ENCODE measurements at places on chromosomes 12 and 14.
A peak's percentile ranks its signal among the peaks of the same experiment; 100 is the strongest.

- DNase-seq, result peak; percentile 60
Observed at GRCh38 chr12:130916241-130916911, 37.3 kb upstream of the ADGRD1 start.

DNA sequence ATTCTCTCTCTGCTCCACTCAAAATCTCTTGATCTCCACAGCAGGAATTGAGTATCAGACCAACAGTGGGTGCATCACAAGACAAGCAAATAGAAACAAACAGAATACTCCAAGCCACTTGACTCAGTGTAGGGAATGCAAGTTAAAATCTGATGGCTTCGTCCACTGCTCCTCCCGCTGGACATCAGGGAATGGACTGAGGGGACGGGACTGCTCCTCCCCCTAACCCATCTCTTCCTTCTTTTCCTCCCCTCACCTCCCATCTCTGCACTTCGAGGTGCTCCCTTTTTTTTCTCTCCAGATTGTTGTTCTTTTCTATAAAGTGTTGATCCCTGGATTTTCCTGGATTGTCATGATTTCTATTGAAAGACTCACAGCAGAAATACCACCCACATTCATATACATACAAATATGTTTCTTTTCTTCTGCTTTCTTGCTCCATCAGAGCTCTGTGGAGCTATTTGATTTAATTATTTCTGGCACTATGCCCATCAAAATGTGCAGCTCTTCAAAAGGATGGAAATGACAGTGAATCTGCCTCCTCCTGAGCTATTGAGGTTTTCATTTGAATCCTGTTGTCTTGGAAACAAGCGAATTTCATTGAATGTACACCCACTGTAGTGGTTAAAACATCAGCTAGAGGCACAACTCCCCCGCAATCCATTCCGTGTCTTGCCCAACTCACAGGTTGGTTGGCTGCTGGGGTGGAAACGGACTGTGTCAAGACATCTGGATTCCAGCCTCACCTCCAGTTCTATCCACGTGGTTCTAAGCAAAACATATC lies 199.7 kb downstream of the SPTSSA start:
- no peak for DNase-seq

DNA sequence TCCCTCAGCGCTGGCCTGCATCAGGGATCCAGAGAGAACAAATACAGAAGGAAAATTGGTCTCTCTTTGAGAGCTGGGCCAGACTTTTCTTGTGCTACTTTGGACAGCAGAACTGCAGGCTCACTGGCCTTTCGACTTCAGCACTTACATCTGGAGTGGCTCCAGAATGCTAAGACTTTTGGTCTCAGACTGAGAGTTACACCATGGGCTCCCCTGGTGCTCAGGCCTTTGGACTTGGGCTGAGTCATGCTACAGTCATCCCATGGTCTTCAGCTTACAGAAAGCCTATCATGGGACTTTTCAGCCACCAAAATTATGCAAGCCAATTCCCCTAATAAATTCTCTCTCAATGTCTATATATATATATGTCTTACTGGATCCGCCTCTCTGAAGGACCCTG lies 9.0 kb upstream of the CD163 start:
- peak; percentile 99 for DNase-seq

- DNase-seq, result no peak
Observed at GRCh38 chr14:88299865-88300530, 23.1 kb downstream of the KCNK10 start.

DNA sequence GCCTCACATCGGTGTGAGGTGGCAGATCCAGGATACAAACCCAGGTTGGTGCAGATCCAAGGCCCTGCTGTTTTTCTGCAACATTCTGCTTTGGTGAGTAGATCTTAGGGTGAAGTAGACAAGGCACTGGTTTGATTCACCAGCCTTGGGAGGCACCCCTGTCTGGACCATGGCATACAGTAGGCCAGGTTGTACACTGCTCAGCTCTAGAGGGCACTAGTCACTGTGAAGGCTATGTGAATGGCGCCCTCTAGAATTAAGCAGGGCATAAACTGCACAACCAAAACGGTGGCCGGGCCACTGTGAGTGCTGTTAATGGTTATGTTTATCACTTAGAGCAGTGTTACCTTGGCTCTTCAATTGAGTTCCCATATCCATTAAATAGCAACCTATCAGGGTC lies 280.6 kb upstream of the PWP1 start:
- peak; percentile 29 for DNase-seq

DNA sequence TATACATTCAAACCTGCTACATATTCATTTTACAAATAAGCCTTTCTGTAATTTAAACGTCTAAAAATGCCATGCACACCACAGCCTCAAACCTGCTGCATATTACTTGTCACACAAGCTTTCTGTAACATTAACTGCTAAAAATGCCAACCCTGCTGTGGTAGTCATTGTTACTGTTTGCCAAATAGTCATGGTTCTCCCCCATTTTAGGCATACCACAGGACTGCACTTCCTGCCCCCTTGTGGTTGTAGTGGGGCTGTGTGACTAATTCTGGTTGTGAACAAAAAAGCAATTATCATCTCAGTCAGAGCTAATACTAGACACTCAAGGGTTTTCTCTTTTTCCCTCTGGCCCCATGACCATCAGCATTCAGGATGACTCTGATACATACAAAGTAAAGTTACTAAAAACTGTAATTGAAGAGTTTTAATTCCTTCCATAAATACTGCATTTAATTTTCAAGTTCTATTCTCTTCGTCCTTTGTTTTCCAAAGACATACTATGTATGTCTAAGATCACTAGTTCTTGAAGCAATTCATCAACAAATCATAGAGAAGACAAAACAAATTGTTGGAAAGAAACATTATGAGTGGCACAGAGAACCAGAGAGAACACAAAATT lies 5.7 kb upstream of the SLC35F4 start:
- peak; percentile 82 for DNase-seq

DNA sequence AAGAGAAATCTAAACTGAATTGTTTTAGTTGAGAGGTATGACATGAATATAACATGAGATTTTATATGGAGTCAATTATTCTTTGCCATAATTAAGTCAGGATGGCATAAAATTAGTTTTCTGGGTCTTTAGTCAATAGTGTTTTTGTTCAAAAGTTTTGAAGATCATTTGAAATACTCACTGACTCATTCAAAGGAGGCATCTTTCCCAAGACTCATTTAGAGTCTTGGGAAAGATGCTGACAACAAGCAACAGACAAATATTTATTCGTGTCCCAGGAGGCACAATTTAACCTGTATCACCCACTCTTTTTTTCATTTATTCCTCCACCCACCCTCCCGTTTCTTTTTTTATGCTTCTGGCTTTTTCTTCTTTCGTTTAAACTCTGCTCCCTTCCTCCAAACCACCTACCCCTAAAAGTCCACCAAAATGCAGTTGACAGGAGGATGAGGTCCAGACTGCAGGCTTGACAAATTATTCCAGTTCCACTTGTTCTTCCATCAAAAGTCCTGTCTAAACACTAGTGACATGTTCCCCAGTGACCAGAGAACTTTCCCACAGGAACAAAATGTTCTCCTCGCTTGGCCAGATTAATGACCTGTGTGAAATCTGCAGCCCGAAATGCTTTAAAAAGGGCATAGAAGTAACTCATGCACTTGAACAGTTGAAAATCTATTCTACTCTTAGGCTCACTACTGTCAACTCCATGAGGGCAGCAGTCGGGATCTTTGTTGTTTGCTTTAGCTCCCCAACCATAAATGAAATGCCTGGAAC lies 43.3 kb upstream of the CSRP2 start:
- DNase-seq, result peak; percentile 33

- DNase-seq, result no peak
Observed at GRCh38 chr14:73780896-73781295, 66.7 kb upstream of the PNMA1 start.

- DNase-seq, result peak; percentile 79
Observed at GRCh38 chr14:75454963-75455546, 27.2 kb downstream of the JDP2 start.

GRCh38 chr12:218728-219590 lies 5.0 kb upstream of the SLC6A12 start:
- DNase-seq, result no peak

DNA sequence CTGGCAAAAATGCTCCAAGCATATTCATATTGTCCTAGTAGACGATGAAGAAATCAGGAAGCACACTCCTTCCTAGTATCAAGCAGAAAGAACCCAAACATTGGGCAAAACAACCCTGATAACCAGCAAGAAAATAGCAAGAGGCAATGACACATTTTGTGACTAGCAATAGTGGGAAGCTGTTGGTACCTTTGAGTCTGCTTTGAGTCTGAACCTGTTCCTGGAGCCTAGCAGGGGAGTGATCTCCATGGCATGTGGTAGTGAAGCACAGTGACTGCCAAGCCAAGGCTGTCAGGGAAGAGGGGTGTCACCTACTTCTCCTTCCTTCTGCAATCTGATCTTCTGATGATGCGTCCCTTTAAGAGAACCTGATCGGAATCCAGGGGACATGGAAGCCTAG lies 533.9 kb downstream of the VRK1 start:
- DNase-seq, result no peak

GRCh38 chr12:110007881-110008280 lies 8.7 kb downstream of the ANKRD13A start:
- DNase-seq, result no peak

- no peak for DNase-seq
Observed at GRCh38 chr12:55250944-55251343, 6.5 kb downstream of the OR6C74 start.

GRCh38 chr14:89586258-89587135 lies 169.5 kb upstream of the FOXN3 start:
- no peak for DNase-seq

DNA sequence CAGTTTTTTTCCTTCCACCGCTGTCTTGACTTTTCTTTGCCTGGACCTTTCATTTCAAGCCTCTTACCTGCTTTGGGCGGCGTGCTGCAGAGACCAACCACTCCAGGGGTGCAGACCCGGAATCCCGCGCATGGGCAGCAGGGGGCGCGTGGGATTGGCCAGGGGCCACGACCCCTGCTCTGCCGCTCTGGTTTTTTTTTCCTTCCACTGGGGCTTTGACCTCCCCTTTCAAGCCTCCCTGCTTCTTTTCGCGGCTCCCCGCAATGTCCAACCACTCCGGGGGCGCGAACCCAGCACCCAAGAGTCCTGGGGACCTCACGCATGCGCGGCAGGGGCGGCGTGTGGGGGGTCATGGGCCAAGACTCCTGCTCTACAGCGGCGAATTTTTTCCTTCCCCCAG lies 325.1 kb downstream of the ALG10 start:
- no peak for DNase-seq

GRCh38 chr12:104505095-104505818 lies 48.5 kb downstream of the CHST11 start:
- DNase-seq, result no peak

- no peak for DNase-seq
Observed at GRCh38 chr12:132520421-132521199, 30.7 kb downstream of the FBRSL1 start.

DNA sequence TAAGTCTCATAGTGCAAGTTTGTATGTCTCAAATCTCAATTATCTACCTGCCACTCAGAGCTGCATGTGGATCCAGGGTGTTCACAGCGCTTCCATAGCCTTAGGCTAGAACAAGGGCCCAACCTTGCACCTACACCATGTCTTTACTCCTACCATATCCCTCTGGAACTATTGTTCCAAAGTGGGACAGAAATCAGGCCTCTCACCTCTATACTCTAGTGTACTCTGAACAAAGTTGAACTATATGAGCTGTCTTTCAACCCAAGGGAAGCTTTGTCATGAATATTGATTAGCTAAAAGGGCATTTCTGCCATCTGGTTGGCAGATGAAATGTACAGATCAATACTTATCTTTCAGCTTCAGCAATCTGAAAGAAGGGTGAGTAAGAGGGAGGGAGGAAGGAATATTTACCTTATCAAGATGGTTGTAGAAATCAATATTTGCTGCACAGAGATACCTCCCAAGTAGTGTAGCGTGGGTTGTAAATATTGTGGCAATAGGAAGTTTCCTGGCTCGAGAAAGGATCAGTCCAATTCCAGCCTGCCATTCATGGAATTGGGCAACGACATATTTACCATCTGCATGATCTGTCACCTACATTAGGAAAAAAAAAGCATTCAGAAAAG lies 30.8 kb downstream of the GYS2 start:
- no peak for DNase-seq

GRCh38 chr12:116215023-116215422 lies 62.5 kb downstream of the MED13L start:
- DNase-seq, result no peak

DNA sequence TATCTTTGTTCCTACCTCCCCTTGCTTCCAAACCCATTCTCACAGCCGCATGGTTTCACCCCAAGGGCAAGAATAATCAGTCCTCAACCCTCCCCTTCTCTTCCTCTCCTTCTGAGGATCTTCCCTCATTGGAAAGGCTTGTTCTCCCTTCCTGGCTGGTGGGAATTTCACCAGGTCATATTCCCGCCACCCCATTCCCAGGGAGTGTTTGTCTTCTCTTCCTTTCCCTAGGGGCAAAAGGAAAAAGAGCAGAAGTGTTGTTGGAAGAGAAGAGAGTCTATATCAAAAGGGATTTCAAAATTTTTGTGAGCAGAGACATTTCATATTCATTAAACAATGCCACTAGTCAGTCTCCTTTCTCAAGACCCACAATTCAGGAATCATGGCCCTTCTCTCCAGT lies 176.9 kb downstream of the ANO2 start:
- no peak for DNase-seq

GRCh38 chr12:124013073-124013472 lies 40.1 kb downstream of the ZNF664 start:
- DNase-seq, result no peak

GRCh38 chr14:34965912-34966311 lies 16.9 kb upstream of the SRP54 start:
- no peak for DNase-seq

DNA sequence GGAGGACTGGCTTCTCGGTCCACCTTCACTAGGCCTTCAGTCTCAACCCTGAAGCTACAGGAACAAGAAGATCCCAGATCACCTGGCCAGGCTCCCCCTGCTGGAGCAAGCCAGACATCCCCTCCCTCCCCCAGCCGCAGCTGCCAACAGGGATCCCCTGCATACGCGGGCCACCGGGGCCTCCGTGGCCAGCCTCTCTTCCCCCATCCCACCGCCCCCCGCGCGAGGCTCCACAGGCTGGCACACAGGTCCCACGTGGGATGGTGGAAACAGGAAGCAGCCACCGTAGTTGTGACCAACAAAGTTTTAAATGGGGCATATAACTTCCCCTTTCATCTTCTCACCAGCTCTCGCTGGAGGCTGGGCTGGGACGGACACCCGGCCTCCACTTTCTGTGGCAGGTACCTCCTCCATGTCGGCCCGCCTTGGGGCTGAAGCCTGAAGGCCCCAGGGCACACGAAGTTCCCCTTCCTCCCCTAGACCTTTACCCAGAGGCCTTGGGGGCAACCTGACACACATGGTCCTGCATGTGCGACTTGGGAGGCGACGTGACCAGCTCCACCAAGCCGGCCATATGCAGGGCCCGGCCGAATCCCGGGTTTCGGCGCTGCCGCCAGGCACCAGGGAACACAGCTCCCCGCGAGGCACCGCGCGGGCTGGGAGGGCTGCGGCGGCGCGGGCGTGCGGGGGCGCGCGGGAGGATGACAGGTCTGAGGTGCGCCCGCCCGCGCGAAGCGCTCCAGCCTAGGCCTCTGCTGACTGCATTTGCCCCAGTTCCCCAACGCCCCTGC lies 44.4 kb upstream of the PNMA1 start:
- peak; percentile 58 for DNase-seq

Data from fibroblast of mammary gland (primary cell).